ENCODE measurements at places on chromosomes 5 and 9.

GRCh38 chr5:132180134-132180745, 47.4 kb downstream of the P4HA2 start:
- no peak for DNase-seq

GRCh38 chr5:184471-184870, 6.8 kb upstream of the LRRC14B start:
- no peak for DNase-seq

DNA sequence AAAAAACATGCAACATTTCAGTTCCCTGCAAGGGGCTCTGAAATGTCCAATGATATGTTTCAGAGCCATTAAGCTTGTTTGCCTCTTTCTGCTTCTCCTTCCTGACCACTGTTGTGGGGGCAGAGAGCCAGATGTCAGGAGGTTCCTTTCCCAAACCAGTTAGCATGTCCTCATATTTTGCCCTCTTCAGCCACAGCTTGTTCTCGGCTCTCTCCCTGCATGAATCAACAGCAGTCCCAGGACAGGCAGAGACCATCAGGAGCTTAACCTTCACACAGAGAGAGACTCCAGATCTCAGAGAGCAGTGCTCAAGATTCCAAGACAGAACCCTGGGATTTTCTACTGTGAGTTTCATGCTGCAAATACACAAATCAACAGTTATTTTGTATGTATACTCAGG, 218.5 kb downstream of the COMMD10 start:
- DNase-seq, result no peak

- no peak for DNase-seq
Measured at GRCh38 chr9:111994831-111995458, 98.3 kb downstream of the UGCG start.

DNA sequence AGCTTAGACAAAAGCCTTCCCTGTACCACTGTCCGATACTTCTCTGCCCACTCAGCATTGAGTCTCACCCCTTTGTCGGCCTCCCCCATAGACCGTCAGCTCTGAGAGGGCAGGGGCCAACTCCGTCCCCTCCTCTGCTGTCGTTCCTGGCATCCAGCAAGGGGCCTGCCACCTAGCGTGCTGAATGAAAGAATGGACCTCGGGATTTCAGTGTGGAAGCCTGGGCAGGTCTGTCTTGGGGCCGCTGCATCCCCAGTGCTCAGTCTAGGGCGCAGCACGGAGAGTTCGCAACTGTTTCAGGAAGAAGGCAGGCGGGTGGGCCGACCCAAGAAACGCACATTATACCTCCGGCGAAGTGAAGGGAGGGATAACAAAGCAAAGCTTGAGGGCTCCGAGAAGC, 1.5 kb upstream of the TOR1B start:
- DNase-seq, result no peak

- no peak for DNase-seq
Measured at GRCh38 chr9:788777-789176, 52.7 kb upstream of the DMRT1 start.

GRCh38 chr5:158292981-158293380, 434.0 kb upstream of the CLINT1 start:
- DNase-seq, result no peak

GRCh38 chr9:14418941-14419937, 105.3 kb upstream of the NFIB start:
- DNase-seq, result no peak

DNA sequence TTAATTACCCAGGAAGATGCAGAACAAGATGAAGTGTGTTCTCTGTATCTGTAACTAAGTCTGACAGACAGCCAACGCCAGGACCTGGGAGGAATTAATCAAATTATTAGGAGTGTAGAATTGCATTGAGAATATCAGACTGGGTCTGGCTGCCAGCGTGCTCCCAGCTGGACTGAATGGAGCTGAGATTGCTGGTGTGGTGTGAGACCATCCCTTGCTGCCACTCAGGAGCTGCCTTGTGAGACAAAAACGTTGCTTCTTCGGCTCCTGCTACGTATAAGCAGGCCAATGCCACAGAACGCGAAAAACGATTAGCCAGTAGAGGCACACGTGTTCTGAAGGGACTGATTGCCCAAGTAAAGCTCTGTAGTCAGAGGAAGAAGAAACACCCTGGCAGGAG, 66.8 kb downstream of the AMBP start:
- DNase-seq, result no peak

DNA sequence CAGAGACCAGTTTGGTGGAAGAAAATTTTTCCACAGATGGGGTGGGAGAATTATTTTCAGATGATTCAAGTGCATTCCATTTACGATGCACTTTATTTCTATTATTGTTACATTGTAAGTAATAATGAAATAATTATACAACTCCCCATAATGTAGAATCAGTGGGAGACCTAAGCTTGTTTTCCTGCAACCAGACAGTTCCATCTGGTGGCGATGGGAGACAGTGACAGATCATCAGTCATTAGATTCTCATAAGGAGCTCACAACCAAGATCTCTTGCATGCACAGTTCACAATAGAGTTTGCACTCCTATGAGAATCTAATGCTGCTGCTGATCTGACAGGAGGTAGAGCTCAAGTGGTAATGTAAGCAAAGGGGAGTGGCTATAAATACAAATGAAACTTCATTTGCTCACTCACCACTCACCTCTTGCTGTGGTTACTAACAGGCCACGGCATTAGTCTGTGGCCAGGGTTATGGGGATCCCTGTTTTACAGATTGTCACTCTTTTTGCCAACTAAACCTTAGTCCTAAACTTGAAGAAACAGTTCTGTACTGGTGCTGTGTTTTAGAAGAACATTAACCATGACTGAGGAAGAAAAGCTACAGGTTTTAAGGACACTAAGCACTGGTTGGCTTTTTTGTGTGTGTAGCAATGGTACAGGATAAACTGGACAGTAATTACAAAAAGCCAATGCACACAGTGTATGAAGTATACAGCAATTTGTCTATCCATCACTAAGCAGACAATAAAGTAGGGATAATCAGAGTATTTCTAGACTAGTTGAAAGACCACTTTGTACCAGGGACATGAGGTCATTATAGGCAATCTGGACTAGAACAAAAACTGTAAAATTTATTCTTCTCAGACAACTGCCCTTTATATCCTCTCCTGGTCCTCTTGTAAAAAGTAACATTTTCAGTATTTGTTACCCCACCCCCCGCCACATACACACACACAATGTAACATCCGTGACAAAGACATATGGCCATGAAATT, 9.9 kb downstream of the TMEM232 start:
- no peak for DNase-seq

GRCh38 chr5:66860199-66860975, 264.2 kb downstream of the MAST4 start:
- no peak for DNase-seq

DNA sequence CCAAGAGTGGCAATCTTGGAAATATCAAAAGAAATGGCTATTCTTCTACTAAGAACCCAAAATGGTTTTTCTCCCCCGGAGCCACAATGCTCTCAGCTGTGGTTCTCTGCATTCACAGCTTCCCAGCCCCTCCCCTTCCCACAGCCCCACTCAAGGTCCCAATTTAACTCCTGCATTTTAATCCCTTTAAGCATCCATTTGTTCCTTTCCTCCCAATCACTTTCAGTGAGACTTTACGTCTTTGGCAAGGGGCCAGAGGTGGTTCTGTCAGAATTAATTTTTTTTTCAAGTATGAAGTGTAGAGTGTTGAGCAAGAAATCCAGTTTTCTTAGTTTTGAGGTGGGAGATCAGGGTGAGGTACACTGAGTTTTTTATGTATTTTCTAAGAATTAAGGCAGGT, 256.9 kb downstream of the GLIS3 start:
- DNase-seq, result no peak

- no peak for DNase-seq
Measured at GRCh38 chr9:128116104-128117083, 11.1 kb downstream of the PTGES2 start.

GRCh38 chr9:85224301-85224700, 517.5 kb downstream of the AGTPBP1 start:
- no peak for DNase-seq

DNA sequence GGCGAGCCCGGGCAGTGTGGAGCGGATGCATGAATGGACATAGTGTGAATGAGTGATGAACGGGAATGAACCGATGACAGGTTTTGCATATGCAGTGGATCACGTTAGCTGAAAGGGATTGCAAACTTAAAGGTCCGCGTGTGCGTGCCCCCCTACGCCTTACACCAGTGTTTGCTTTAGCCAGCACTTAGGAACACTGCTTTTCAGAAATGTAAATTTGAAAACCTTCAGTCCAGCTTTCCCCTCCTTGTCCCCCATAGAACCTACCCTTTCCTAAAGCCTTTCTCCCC, 692 bp downstream of the PSAT1 start:
- no peak for DNase-seq

- DNase-seq, result no peak
Measured at GRCh38 chr9:122307925-122308324, 43.2 kb downstream of the MRRF start.

GRCh38 chr9:132630811-132631210, 39.0 kb downstream of the DDX31 start:
- no peak for DNase-seq

- DNase-seq, result peak; percentile 32
Measured at GRCh38 chr9:86126998-86127972, 27.9 kb upstream of the GOLM1 start.

GRCh38 chr5:59327191-59327980, 566.1 kb downstream of the PDE4D start:
- DNase-seq, result no peak

GRCh38 chr5:45643056-45643455, 53.1 kb downstream of the HCN1 start:
- no peak for DNase-seq

DNA sequence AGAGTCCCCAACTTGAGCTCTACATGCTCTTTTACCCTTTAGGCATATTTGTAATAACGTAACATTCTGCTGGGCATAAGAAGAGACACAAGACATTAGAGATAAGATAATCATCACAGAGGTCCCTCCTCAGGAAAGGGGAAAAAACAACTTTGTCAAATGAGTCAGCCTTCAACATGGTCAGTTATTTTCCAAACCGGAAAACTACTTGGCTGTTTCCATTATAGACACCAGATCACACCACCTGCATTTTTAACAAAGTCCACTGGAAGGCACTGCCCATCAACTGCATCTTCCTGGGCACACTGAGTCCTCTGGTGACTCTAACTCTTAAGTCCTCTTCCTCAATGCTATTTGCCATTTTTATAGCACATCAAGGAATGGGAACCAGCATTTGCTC, 221.8 kb downstream of the FAM114A2 start:
- DNase-seq, result no peak

- DNase-seq, result no peak
Measured at GRCh38 chr9:108086624-108087023, 597.1 kb upstream of the KLF4 start.

DNA sequence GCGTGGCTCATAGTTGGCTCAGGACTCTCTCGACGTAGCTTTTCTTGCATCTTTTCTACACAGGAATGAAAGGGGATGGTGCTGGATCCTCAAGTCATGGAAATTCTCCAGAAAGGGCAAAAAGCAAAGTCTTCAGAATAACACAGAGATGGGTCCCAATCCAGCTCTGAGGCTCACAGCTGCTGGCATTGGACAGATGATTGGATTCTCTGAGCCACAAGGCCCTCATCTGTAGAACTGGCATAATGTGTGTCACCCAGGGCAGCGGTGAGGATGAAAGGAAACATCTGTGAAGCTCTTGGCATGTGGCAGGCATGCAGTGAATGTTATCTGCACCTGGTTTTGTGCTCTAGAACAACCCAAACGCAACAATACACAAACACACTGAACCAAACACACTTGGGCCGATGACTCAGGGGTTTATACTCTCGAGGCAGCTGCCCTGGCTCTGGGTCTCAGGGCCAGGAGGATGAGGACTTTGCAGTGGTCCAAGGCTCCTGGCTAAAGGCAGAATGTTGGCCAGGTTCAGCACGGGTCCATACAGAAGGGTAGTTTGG, 64.0 kb upstream of the UBTD2 start:
- no peak for DNase-seq

GRCh38 chr5:33238826-33239695, 201.7 kb upstream of the TARS1 start:
- no peak for DNase-seq

DNA sequence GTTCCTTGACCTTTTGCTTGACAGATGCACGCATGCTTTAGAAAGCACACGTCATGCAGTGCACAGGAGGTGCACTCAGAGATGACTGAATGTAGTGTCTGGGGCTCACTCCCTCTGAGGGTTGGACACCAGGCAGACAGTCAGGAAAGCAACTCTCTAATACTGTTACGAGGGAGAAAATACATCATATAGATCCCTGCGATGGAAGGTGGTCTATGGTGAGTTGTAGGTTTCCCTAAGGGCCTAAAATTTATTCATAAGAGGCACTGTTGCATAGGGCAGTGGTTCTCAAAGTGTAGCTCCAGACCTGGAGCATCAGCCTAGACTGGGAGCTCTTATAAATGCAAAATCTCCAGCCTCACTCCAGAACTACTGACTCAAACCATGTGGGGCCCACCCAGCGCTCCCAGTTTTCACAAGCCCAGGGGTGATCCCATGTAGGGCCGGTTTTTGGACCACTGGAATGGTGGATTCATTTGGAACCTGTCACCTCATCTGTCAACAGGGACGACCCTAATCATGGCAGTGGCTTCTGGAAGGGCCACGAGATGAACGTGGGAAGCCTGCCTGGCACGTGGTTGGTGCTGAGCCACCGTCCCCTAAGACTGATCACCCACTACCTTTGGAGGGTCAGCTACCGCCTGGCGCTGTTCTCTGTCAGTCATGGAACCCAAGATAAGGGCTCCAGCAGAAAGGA, 16.8 kb upstream of the PHF19 start:
- no peak for DNase-seq

DNA sequence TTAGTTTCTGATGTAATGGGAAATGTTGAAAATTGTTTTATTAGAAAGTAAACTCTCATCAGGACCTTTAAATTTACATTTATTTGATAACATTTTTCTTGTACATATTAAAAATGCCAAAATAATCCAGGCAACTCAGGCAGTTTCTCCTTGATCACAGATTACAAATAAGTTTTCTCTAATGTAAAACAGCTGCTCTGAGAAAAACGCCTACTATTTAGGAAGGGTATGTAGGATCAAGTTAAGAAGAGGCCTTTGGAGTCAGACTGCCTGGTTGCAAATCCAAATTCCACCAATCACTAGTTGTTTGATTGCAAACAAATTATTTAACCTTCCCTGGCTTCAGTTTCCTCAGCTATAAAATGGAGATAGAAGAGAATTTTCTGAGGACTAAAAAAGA, 610.8 kb downstream of the PDE4D start:
- DNase-seq, result no peak

DNA sequence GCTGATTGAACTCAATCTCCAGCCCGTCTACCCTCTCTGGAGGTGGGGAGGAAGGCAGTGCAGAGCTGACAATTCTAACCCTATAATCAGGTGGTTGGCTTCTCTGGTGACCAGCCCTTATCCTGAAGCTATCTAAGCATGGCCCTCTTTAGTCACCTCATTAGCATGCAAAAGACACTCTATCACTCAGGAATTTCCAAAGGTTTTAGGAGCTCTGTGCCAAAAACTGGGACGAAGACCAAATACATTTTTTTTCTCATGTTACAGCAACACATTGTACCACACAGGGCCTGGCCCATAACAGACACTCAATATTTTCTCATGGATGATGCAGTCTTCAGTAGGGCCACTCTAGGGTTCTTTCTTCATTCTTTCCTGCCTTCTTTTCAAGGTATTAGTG, 118.8 kb upstream of the VLDLR start:
- no peak for DNase-seq

Data from amygdala (tissue), 56 donors.